ENCODE measurements at places on chromosomes 12 and 14.

DNA sequence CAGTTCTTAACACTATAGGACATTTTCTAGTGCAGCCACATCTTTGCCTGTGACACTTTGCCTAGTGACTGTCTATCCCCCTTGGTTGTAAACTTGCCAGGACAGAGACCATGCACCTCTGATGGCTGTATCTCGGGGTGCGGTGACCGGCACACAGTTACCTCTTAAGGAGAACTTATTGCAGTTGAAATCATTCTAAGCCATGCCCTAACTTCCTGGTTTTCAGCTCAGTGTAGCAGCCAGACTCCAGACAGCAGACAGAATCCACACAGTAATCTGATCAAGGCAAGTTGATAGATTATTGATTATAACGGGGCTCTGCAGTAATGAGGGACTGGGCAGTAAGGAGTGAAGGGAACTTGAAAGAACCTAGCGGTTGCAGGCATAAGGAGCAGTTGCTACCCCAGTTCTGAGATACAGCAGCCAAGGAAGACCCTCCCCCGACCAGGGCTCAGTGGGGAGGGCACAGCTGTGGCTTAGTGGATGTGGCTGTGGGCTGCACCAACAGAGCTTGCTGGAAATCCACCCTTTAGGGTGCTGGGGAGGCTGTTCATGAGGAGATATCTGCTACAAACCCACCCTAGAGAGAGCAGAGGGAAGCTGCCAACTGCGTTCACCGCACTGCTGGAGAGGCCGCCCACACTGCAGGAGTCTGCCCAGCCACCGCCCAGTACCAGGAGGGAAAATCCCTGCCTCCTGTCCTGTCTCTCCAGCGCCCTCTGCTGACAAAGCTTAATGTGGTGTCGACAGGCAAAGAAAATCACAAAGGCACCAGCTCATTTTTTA is 58.2 kb upstream of the BEGAIN start:
- peak; percentile 46 for DNase-seq

- DNase-seq = no peak
These were observed 26.0 kb upstream of the IL22 start for GRCh38 chr12:68279227-68280054.

DNA sequence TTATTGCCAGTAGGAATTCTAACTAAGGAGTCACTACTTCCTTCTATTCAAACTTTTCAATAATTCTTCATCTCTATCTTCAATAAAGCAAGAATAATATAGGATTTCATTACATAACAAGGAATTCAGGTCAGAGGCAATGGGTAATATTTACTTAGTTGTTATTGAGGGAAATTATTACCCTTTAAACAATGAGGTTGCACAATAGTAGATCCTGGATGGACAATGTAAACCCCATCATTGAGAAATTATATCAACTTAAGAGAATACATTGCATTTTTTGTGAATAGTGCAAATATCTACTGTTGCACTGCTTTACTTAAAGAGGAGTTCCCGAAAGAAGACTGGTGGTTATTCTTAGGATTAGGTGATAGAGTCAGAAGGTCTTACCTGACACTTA is 43.8 kb downstream of the A2M start:
- DNase-seq = no peak

DNA sequence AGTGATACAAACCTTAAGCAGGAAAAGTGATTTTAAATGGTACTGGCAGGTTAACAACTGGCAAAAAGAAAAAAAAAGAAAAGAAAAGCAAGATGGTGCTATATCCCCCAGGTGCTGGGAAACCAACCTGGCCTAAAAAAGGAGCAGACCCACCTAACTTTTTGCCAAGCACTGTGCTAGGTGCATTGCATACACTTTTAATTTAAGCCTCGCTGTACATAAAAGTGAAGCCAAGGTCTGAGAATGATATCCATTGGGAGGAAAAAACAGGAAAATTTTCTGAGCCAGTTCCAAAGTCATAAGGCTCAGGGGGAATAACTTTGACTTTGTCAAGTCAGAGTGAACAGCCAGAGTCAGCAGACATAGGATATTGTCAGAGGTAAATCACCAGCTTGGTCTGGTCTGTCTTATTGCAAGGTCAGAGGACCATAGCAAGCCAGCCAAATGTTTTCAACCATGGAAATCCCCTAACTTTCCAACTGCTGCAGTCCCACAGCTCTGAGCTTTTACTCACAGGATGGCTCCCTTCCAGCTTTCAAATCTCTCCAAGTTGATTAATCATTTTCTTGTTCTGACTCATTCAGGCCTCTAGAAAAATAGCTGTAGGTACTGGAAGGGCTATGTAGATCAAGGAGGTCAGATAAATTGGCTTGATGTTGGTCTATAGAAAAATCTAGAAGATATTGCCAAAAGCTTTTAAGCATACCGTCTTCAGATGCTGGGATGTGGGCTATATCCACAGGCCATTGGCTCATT is 412.9 kb downstream of the RAD51B start:
- DNase-seq = peak; percentile 97

- DNase-seq = no peak
These were observed 6.5 kb downstream of the SLC22A17 start for GRCh38 chr14:23345987-23346692.

- no peak for DNase-seq
These were observed 156.1 kb downstream of the DIO2 start for GRCh38 chr14:80055226-80055625.

All from fibroblast of skin of left quadriceps (primary cell).